ENCODE measurements at places on chromosomes 13 and 19. TPM values are rescaled to one million over a fixed set of nuclear protein-coding genes. Genes with fewer than 3 reads are reported as not detected.

DNA sequence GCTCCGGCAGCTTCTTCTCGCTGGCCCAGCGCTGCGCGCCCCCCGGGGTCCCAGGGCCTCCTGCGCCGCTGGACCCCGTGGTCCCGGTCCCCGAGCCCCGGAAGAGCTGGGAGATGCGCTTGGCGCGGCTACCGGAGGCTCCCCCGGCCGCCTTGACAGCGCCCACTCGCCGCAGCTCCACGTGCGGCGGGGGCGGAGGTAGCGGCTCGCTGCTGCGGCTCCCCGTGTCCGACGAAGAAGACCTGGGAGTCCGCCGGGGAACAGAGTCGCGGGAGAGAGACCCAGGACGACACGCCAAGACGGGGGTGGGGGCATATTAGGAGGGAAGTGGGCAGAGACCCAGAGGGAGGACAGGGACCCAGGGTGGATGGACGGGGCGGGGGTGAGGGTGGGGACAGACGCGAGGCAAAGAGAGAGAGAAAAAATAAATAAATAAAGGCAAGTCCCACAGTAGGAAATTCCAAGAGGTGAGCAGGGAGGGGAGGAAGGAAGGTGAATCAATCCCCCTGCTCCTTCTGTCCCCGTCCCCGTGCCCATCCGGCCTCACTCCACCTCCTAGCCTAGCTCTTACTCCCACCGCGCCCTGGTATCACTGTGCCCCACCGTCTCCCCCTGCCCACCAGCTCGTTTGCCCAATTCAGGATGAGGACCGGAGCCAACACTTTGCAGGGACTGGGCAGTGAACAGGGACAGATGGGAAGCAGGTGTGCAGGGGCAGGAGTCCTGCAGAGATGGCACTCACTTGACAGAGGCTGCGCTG, 826 bp downstream of the RASIP1 start:
- no peak for DNase-seq

DNA sequence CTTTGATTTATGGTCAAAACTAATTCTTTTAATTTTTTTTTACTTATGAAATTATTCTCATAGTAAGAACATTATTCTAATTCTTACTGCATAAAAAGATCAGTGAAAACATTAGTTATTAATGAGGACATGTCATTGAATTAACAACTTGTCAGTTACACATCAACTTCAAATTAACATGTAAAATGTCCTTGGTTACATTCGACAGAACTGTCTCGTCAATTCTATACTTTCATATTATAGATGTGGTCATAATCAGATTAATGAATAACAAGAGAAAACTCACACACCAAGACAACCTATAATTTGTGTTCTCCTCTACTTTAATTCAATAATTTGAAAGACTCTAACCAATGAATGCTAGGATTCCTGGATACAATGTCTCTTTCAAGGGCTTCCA, 66.7 kb downstream of the KATNAL1 start:
- DNase-seq = no peak

DNA sequence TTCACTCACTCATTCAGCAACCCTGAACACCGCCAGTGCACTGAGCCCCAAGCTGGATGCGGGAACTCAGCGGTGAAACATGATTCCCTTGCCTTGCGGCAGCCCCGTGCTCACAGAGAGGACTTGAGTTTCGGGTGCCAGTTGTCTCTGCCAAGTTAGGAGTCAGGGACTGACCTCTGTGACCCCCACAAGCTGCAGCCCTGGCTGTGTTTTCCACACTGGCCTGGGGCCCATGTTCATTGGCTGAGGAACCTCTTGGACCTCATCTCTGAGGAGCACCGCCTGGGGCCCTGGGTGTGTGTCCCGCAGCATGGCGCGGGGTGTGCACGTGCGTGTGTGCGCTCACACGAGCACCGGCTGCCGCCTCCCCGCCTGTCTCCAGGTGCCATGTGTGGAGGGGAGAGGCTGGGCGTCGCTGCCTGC, 31.0 kb downstream of the CAPN12 start:
- DNase-seq = no peak

DNA sequence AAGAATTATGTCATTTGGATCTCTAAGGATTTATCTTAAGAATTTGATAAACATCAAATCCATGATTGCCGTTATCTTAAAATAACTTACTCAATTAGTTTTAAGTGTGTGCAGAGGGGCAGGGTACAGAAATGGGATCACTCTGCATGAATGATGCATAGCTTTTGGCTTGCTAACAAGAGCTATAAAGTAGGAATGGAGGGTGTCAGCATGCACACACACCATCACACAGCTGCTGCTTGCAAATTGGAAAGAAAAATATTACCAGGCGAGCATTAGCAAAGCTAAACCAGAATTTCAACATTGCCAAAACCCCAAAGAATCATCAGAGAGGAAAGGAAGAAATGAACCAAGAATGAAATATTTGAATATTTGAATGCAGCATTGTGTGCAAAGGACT, 580.6 kb downstream of the LMO7 start:
- no peak for DNase-seq

GRCh38 chr19:57436417-57436816, 1.3 kb downstream of the ZNF749 start:
- no peak for DNase-seq

- DNase-seq = no peak
Observed at GRCh38 chr13:67318398-67318797, 88.3 kb upstream of the PCDH9 start.

Gene KL
- total RNA-seq = 2.0 TPM

All from left colon (tissue), 2 donors.